ENCODE measurements at places on chromosomes 3 and 15. TPM values are rescaled to one million over a fixed set of nuclear protein-coding genes. Genes with fewer than 3 reads are reported as not detected.

GRCh38 chr15:71385026-71385425 is 269.8 kb downstream of the THSD4 start:
- H3K4me1 ChIP-seq, result peaks cover 2% of the 10 kb centered on the region
- DNase-seq, result no peak
- H3K27ac ChIP-seq, result no peak overlapping the region
- H3K27me3 ChIP-seq, result peaks cover 53% of the 10 kb centered on the region
- no peak overlapping the region for H3K4me3 ChIP-seq
- H3K36me3 ChIP-seq, result no peaks in the 10 kb centered on the region

DNA sequence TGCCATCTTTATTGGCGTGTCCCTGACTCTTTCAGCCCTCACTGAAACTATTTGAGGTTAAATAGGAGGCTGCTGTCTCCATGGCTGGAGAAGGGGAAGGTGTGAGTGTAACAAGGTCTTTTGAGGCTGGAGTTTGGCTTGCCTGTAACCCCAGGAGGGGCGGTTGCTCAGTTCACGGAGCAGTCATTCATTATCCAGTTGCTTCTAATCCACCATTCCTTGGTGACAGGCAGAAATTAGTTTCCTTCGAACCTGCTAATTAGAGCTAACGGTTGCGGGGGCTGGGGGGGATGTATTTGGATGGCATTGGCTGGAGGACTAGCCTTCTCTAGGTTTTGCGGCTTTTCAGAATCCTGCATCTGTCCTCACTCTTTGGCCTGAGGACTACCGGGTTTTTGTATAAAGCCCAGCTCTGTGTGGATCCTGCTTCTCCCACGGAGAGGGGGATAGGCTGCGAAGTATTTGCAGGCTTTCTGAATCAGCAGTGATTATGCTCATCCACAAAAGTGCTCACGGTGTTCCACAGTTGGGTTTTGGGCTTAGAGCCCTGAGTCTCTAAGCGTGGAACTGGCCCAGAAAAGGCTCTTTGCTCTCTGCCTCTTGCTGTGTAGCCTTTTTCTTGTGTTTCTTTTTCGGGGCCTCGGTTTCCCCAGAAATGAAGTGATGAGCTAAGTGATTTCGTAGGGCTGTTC is 18.6 kb downstream of the FGD5 start:
- no peak for DNase-seq
- no peak overlapping the region for H3K27ac ChIP-seq
- peaks cover 61% of the 10 kb centered on the region for H3K27me3 ChIP-seq

DNA sequence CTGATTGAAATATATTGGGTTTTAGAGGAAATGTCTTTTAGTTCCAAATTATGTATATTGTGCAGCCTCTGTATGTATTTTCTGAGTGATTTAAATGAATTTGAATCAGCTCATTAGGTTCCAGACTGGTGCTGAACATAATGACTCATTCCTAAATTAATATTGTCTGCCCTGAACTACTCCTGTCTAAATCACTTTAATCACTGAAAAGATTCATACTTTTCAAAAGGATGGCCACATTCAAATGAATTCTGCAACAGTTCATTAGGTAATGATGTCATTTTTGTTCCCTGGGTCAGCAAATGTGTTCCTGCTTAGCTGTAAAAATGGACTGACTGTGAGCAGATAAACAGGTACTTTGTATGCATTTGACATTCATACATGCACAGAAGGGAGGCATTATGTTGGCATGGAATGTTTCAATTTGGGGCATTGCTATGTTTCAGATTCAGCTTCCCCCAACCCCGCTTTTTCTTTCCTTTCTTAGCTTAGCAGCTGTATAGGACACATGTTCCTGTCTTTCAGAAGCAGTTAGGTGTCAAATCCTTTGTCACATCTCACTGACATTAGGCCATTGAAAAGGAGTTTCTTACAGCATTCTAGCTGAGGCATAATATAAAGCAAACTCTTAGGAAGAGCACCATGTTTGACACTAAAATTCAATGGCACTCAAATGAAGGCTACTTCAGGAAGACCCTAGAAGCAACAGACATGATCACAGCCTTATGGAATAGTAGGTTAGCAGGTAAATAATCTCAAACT is 318.5 kb upstream of the ARPP21 start:
- H3K36me3 ChIP-seq, result no peaks in the 10 kb centered on the region
- no peak overlapping the region for H3K4me3 ChIP-seq
- no peaks in the 10 kb centered on the region for H3K27me3 ChIP-seq

DNA sequence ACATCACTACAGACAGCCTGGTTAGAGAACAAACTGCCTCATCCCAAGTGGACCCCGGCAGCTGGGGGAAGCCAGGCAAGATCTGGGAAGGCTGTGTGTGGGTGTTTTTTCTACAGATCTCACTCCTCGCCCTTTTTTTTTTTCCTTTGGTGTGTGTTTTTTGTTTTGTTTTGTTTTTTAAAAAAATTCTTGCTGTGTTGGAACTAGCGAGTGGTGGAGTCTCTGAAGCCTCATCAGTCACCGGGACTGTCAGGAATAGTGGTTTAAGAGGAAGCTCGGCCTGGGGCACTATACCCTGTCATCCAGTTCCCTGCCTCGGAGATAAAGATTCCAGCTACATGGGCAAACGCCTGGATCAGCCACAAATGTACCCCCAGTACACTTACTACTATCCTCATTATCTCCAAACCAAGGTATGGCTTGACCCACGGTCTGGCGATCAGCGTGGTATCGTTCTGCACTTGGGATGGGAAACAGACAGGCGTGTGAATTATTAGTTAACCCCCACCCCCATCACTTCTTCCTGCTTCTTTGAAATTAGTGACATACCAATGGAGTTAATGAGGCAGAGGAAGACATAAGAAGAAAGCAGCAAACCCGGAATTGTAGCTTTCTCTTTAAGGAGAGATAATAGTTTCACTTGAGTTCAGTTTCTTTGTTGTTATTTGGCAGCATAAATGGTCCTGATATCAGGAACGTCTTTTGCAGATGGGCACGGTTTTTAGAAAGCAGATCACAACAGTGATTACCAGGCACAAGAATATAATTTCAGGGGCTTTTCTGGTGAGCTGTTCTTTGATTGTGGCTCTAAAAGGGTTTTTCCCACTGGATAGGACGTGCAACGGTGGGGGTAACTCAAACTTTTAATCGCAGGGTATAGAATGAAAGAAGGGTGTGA is 722 bp downstream of the RBMS3 start:
- H3K4me3 ChIP-seq, result peak overlapping the region; percentile 77
- H3K27me3 ChIP-seq, result peaks cover 15% of the 10 kb centered on the region
- no peak for DNase-seq
- H3K4me1 ChIP-seq, result peaks cover 37% of the 10 kb centered on the region

GRCh38 chr3:66253790-66254620 is 33.2 kb downstream of the SLC25A26 start:
- DNase-seq, result no peak
- no peak overlapping the region for H3K4me3 ChIP-seq
- peaks cover 9% of the 10 kb centered on the region for H3K4me1 ChIP-seq
- no peaks in the 10 kb centered on the region for H3K36me3 ChIP-seq
- H3K27ac ChIP-seq, result no peak overlapping the region
- no peaks in the 10 kb centered on the region for H3K27me3 ChIP-seq

DNA sequence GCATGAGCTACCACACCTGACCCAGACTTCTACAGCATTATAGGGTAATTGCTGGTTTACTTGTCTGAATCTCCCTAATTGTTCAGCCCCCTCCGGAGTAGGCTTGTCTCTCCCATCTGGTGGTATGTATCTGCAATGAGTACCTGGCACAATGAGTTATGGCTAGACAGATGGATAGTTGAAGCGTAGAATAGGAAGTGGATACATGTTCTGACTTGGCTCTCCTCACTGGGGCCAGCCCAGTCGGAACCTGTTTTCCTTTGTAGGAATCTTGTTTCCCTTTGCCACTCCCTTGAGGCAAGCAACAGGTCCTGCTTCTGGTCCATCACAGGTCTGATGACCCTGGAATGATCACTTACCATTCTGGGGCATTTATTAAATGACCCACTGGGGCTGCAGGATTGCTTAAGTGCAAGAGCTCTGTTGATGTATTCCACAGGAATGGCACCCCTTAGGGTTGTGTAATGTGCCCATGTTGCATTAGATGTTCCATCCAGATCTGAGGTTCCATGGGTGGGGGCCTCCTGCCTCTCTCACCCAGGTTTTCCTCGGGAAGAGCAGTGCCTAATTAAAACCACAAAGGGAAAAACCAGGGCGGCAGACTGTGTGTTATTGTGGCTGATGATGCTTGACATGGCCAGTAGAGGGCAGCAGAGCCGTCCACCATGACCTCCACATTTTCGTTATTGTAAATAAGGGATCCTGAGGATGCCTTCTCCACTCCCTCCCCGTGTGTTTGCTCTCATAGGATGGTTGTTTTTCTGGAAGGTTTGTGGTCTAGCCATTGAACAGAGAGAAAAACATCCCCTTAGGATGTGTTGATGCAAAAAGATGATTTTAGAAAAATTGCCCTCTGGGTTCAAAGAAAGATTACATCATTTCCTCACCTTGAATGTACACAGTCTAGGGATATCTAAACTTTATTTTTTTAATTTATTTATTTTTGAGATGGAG is 58.0 kb downstream of the CMTM8 start:
- no peak overlapping the region for H3K27ac ChIP-seq
- DNase-seq, result peak; percentile 23
- H3K4me3 ChIP-seq, result no peak overlapping the region

Gene NUSAP1
- total RNA-seq, result 63.9 TPM

Gene PLCH1
- 14.2 TPM for total RNA-seq
